ENCODE measurements at places on chromosomes 5 and 9. TPM values are rescaled to one million over a fixed set of nuclear protein-coding genes. Genes with fewer than 3 reads are reported as not detected.

- no peak overlapping the region for H3K27ac ChIP-seq
- no peaks in the 10 kb centered on the region for H3K27me3 ChIP-seq
- no peak overlapping the region for H3K4me3 ChIP-seq
- H3K36me3 ChIP-seq = no peaks in the 10 kb centered on the region
- peaks cover 6% of the 10 kb centered on the region for H3K4me1 ChIP-seq
These were observed 27.3 kb upstream of the ZSWIM6 start for GRCh38 chr5:61304590-61305381.

DNA sequence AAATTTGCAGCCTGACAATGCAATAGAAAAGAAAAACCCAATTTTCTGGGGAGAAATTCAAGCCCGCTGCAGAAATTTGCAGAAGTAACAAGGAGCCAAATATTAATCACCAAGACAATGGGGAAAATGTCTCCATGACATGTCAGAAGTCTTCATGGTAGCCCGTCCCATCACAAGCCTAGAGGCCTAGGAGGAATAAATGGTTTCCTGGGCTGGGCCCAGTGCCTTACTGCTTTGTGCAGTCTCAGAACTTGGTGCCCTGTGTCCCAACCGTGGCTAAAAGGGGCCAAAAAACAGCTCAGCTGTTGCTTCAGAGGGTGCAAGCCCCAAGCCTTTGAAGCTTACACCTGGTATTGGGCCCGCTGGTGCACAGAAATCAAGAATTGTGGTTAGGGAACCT is 23.6 kb upstream of the EGFLAM start:
- H3K36me3 ChIP-seq = no peaks in the 10 kb centered on the region
- H3K27me3 ChIP-seq = no peaks in the 10 kb centered on the region
- H3K4me1 ChIP-seq = no peaks in the 10 kb centered on the region
- H3K27ac ChIP-seq = no peak overlapping the region

DNA sequence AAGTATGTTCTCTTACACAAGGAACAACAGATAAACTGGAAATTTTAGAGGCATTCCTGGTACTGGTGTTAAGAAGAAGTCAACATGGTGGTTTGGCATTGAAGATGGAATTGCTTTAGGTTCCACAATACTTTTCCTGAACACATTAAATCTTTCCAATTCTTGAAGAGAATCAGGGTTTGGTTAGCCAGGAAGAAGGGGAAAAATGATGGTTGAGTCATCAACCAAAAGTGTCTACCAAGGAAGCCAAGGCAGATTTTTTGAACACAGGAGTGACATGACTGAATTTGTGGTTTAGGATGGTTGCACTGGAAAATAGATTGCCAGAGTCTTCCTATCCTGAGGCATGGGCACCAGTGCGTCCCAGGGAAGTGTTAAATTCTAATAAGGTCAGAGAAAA is 433.4 kb downstream of the TMEM38B start:
- DNase-seq = no peak
- no peak overlapping the region for H3K27ac ChIP-seq
- H3K4me3 ChIP-seq = no peak overlapping the region
- H3K4me1 ChIP-seq = peaks cover 8% of the 10 kb centered on the region

DNA sequence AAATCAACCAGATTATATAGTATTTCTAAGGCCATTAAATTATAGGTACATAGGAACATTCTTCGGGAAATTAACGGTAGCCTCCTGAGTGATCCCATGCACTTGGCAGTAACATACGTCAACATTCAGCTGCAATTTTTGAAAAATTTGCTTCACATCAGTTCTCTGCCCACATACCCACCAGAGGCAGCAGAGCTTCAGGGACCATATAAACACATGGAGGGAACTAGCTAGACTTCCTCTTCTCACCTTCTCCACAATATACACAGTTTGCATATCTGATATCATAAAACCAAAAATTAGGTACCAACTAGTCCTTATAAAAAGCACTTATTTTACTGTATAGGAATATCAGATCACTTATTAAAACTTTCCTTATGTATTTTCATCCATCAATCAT is 4.8 kb downstream of the PSIP1 start:
- no peak overlapping the region for H3K4me3 ChIP-seq
- no peaks in the 10 kb centered on the region for H3K4me1 ChIP-seq
- no peak for DNase-seq
- no peaks in the 10 kb centered on the region for H3K27me3 ChIP-seq

DNA sequence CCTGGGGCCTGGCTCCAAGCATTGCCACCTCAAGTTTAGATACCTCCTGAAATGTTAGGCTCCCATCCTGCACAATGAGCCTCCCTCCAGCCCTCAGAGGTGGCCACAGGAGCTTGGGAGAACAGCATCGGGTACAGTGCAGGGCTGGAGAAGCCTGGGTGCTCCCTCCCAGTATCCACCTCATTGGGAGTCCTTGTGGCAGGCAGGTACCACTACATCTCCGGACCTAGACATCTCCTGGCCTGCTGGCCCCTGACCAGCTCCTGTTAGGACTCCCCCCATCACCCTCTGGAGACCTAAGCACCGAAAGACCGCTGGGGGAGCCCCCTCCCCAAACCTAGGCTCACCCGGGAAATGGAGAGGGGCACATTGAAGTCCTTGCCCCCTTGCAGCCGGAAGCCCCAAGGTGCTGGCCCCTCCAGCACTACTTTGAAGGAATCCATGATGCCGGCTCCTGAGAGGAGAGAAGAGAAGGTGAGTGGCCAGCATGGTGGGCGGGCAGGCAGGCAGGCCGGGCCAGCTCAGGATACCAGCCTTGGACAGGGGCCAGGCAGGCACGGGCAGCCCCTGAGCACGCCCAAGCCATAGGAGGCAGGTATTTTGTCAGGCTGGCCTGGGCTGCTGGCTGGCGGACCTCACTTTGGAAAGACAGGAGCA is 1.2 kb downstream of the PDLIM7 start:
- no peaks in the 10 kb centered on the region for H3K27me3 ChIP-seq
- peaks cover 6% of the 10 kb centered on the region for H3K36me3 ChIP-seq
- peak overlapping the region; percentile 85 for H3K27ac ChIP-seq
- no peak for DNase-seq
- peaks cover 6% of the 10 kb centered on the region for H3K4me1 ChIP-seq

- DNase-seq = no peak
- no peaks in the 10 kb centered on the region for H3K4me1 ChIP-seq
- no peak overlapping the region for H3K4me3 ChIP-seq
These were observed 6.3 kb upstream of the TDRD7 start for GRCh38 chr9:97405551-97405950.

The ARSI gene
- 15.4 TPM for total RNA-seq

The GAS1 gene
- total RNA-seq = 13.5 TPM

The GPR150 gene
- 0.34 TPM for total RNA-seq
